C1 segment of cervical spinal cord (tissue), 14 donors: ENCODE measurements at places on chromosomes 4 and X.

- no peak for DNase-seq
Observed at GRCh38 chr4:164464313-164464712, 289.6 kb upstream of the SMIM31 start.

DNA sequence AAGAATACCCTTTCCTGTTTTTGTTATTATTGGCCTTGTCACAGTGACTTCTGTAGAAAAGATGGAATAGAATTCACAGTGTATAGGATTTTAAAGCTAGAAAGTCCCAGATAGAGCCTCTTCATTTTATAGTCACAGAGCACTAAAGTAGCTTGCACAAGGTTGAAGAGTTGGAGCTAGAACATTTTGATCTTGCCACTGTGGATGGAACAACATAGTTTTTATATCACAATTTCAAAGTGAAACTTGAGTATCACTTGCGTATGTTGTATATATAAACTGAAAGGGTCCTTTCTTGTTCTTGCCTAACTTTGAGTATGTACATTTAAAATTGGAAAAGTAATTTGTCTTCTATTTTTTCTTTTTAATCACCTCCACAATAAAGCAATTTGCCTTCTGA, 2.7 kb downstream of the USO1 start:
- DNase-seq: no peak

GRCh38 chr4:34417160-34417559, 1827.2 kb downstream of the ARAP2 start:
- DNase-seq: no peak

DNA sequence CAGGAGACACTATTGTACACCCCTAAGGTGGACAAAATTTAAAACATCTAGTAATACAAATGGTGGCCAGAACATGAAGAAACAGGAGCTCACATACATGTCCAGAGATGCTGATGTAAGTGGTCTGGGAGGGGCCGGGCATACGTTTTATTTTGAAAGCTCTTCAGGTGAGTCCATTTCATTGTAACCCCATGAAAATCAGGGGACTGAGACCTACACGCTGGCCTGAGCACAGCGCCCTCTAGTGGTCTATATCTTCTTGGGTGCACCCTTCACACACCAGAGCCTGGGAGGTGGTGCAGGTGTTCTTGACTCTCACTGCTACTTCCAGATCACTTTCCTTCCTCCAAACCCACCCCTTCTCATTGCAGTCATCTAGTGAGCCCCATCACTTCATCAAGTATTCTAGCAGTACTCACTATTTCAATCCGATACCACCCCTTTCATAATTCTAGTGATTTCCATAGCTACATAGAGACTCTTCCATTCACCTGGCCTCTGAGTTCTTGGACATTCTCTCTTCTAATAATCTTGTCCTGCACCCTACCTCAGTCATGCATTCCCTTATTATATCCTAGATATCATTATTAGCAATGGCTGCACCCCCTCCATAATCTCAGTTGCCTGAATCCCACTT, 4.3 kb upstream of the TLR6 start:
- no peak for DNase-seq

- DNase-seq: no peak
Observed at GRCh38 chr4:83285055-83285407, 433 bp upstream of the COQ2 start.

DNA sequence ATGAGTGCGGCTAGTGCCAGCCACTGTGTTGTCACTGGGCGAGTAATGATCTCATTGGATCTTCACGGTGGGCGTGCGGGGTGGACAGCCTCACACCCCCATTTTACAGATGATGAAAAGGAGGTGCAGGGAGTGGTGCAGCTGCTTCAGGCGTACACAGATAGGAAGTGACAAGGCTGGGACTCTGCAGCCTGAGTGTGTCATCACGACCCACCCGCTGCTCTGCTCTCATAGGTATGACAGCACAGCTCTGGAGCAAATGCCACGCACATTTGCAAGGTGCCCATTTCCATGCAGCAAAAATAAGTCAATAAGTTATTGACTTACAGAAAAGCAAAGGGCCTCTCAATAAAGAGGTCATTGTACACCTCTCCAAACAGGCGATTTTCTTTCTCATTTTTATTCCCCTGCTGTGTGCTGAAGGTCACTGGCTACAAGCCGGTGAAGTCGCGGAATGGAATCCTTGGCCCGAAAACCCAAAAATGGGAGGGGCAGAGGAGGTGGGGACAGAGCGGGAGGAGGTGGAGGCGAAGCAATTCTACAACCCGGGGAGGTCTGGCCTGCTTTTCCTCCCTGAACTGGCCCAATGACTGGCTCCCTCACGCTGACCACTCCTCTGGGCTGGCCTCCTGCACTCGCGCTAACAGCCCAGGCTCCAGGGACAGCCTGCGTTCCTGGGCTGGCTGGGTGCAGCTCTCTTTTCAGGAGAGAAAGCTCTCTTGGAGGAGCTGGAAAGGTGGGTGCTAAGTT, at the start of gene SOD3:
TSS of gene SOD3 (plus strand) at position 658 of the 750 bp plus-strand sequence. CDS start 3,949 bp downstream, outside the sequence.
- peak; percentile 40 for DNase-seq

DNA sequence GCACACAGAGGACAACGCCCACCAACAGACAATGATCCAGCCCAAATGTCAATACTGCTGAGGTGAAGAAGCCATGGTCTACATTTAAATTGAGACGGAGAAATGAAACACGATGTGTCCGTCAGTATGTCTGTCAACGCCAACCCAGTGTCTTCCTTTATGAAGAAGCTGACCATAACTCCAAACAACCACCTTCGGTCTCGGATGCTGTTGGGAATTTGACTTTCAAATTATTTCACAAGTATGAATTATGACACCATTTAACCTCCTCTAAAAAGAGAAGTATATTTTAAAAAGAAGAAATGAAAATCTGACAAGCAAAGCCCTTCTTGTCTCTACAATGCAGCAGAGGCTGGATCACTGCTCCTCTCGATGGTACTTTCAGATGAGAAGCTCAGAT, 123.7 kb upstream of the MAP3K15 start:
- no peak for DNase-seq

GRCh38 chr4:79663141-79663540, 255.1 kb upstream of the GK2 start:
- DNase-seq: no peak

GRCh38 chrX:77114501-77114900, 332.7 kb upstream of the FGF16 start:
- DNase-seq: no peak

- DNase-seq: no peak
Observed at GRCh38 chr4:75391489-75392166, 122.6 kb downstream of the RCHY1 start.

DNA sequence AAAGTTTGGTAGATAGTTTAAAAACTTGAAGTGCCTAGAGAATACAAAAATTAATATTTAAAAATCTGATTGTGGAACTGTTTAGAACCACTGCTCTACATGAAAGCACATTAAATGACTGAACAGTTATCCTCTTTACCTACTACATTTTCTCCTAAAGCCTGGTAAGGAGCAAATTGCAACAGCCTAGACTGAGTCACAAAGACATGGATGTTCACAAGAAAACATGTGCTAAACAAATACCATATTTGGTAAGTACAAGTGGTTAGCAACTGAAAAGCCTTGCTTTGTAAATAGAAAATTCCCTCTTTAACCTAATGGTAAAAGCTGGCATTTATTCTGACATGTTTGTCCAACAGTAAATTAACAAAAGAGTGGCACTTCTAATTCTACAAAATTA, 203.1 kb downstream of the FBXO8 start:
- DNase-seq: no peak

GRCh38 chr4:40992472-40993295, 221.7 kb downstream of the APBB2 start:
- no peak for DNase-seq
